ENCODE measurements at places on chromosomes 7 and 10. TPM values are rescaled to one million over a fixed set of nuclear protein-coding genes. Genes with fewer than 3 reads are reported as not detected.

The COBL gene
- 0.06 TPM for total RNA-seq

The NPY4R gene
- total RNA-seq: not detected

The CYP17A1 gene
- not detected for total RNA-seq

The BET1 gene
- total RNA-seq: 39.8 TPM

The SLC26A3 gene
- total RNA-seq: not detected

The MOSPD3 gene
- 17.6 TPM for total RNA-seq

The CHN2 gene
- total RNA-seq: 0.93 TPM

The MACC1 gene
- total RNA-seq: not detected

The CAV2 gene
- 58.3 TPM for total RNA-seq

The ITIH5 gene
- total RNA-seq: 0.24 TPM

The SORCS1 gene
- total RNA-seq: not detected

The PKD2L1 gene
- not detected for total RNA-seq

The MSRB2 gene
- 20.5 TPM for total RNA-seq

The VKORC1L1 gene
- 15.3 TPM for total RNA-seq

The TSPAN33 gene
- 0.15 TPM for total RNA-seq

The CHCHD1 gene
- 28.7 TPM for total RNA-seq

The NPC1L1 gene
- not detected for total RNA-seq

The MKI67 gene
- total RNA-seq: 4.4 TPM

The MYH16 gene
- total RNA-seq: not detected

The MRLN gene
- total RNA-seq: not detected

The OGDHL gene
- total RNA-seq: 0.25 TPM

The KLF14 gene
- total RNA-seq: not detected

Data from cardiac ventricle fibroblast (primary cell).